ENCODE measurements at places on chromosomes 3 and 15.

- no peak for DNase-seq
Observed at GRCh38 chr15:80749589-80749988, 29.6 kb upstream of the CEMIP start.

DNA sequence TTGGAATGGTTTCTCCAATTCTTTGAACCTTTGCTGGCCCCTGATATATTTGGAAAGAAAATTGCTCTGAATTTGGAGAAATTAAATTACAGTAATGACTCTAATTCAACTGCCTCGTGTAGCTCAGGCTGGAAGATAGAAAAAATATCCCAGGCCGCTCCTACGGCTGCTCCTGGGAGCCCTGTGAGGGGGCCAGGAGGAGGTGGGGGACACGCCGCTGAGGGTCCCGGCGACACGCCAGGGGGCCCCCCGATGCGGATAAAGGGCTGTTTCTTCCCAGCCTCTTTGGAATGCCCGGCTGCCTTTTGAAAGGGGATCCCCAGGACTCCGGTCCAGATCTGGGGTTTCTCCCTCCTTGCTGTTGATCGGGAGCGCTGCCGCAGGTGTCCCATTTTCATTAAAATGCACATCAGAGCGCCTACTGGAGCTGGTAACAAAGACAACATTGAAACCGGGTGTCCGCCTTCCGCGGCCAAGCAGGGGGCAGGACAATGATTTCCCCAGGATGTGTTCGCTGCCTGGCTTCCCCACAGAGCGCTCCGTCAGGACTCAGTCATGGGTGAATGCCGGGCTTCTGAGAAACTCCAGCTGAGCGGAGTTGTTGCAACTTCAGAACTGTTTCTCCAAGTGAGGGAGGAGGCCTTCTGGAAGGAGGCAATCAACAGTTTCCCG lies 200.1 kb upstream of the KBTBD8 start:
- DNase-seq: peak; percentile 43

- no peak for DNase-seq
Observed at GRCh38 chr3:153820035-153820434, 301.2 kb upstream of the ARHGEF26 start.

DNA sequence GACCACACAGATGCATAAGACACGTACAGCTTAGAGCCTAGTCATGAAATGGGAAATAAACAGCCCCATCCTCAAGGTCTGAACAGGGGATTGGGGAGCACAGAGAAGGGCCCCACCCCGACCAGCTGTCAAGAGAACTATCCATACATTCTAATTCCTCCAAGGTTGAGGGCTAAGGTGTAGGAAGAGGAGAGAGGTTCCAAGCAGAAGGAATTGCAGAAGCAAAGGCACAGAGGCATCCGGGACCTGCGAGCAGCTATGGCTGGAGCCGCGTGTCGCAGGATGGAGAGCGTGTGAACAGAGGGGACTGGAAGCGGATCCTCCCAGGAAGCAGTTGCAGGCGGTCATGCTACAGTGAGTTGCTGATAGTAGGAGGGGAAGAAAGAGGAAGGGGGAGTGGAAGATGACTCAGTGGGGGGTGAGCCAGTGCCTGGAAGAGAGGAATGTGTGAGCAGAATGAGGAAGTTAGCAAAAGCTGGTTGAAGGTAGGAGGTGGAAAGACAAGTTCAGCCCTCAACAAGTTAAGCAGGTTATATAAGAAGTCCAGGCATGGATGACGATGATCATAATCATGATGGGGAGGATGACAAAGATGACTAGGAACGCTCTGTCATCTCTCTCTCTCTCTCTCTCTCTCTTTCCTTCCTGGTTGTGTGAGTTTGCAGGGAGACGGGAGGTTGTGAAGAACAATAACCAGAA lies 89.7 kb downstream of the LIPC start:
- DNase-seq: peak; percentile 49

- DNase-seq: no peak
Observed at GRCh38 chr15:101657968-101658784, 6.0 kb upstream of the TM2D3 start.

- no peak for DNase-seq
Observed at GRCh38 chr3:158260392-158260791, 150.5 kb downstream of the RSRC1 start.

- DNase-seq: peak; percentile 28
Observed at GRCh38 chr3:194327218-194328052, 23.7 kb downstream of the CPN2 start.
